EL (cell line): ENCODE measurements at places on chromosomes 1 and 21.

GRCh38 chr1:32972814-32973428 lies 8.3 kb upstream of the RNF19B start:
- DNase-seq, result peak; percentile 52

DNA sequence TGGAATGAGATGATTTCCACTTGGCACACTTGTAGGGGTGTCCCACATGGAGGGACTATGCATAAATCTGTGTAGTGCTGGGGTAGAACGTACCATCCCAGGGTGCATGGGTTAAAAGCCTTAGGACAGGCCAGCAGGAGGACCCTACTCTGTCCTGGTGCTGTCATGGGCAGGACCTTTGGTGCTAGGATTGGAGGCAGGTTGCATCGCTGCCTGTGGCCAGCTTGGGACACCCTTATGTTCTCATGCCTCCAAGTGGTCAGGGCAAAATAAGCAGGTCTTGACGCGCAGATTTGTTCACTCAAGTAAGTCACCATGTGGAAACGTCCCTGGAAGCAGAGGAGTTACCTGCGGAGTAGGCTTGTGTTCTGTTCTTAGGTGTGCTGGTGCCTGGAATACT lies 49.5 kb upstream of the RAB3GAP2 start:
- no peak for DNase-seq

DNA sequence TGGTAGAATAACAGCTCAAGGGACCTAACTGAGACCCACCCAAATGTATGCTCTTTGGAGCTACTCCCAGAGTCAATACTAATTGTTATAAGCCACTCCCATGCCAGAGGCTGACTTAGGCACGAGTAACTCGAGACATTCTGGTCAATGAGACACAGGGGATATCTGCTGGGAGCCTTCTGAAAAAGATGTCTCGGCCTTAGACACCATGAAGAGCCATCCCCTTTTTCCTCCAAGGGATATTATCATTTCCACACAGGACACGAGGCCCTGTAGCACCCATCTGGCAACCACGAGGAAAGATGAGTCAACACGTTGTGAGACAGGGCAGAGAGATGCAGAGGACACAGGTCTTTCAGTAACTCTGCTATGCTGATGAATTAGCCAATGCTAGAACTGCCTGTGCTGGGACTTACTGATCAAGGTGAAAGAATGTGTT lies 30.7 kb downstream of the ITPKB start:
- DNase-seq, result peak; percentile 91

DNA sequence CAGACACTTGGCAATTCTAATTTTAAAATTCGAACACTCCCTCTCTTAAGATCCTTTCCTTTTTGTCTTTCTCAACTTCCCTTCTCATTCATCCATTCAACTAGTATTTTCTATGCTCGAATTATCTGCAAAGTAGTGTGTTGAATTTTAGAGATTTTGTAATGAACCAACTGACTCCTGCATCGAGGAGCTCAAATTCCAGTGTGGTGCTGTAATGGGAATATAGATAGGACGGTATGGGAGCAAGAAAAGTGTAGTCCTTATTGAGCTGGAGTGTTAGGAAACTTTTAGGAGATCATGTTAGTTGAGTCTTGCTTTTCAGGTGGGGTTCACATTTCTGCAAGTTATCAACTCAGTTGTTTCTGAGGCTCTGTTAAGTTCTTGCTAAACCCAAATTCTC lies 897.5 kb downstream of the TTLL7 start:
- no peak for DNase-seq

- no peak for DNase-seq
Observed at GRCh38 chr1:1259119-1259488, 12.6 kb upstream of the C1QTNF12 start.

DNA sequence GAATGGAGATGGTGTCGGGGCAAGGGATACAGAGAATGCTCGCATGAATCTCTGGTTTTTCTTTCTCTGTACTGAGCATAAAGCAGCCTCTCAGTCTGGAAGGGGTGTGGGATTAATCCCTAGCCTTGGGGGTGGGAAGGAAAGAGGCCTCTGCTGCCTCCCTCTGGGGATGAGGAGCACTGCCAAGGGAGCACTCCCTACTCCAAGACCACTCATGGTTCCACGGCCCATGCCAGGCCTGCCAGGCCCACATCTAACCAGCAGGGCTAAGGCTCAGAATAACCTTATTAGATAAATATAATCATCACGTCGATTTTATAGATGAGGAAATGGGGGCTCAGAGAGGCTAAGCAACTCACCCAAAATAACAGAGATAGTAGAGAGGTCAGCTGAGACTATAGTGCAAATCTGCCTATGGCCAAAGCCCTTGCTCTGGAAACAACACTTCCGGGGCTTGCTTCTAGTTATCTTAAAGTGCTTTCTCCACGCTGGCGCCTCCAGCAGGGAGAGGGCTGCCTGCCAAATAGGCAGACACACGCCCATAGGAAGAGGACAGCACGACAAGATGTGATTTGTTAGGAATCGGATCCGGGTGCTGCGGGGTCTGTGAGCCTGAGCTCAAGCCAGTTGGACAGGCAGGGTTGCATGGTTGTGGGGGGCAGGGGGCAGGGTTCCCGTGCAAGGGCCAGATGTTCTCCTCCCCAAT lies 522 bp downstream of the TEX35 start:
- peak; percentile 29 for DNase-seq

DNA sequence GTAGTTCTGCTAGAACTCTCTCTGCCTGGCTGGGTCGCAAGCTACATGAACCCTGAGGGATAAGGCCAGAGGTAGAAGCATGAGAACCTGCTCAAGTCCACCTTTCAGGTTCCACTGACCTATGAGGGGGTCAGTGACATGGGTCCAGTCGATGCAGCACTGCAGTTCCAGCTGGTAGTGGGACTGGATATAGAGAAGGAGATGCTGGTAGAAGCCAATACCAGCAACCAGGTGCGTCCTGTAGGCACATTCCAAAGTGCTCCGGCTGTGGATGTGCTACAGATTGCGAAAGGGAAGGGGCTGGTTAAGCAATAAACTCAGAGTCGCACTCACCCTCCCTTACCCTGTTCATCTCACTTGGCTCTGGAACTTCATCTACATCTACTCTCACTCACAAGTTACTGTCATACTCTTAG lies 5.7 kb downstream of the SMG5 start:
- DNase-seq, result no peak

DNA sequence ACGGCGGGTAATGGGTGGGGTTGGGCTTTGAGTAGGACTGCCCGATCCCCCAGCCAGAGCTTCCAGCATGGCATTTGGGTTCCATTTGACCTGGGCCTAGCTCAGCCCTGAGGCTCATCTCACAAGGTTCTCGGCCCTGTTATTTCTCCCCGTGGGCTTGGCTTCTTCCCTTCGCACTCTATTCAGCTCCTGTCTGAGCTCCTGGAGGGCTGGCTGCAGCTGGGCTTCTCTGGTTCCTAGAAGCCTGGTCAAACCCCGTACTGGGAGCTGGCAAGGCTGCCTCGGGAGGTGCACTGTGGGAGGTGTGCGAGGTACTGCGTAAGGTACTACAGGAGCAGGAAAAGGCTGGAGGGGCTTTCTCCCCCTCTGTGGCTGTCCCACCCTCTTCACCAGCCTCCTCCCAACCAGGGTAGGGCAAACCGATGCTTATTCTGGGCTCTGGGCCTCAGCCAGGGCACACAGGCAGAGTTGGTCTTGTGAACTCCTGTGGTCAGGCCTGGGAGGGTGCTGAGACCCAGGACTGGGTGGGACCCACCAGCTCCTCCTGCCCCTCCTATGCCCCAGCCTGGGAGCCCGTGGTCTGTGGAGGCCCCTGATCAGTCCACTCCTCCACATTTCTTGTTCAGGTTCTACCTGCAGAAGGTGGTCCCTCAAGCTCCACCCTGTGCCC lies 814 bp downstream of the A3GALT2 start:
- no peak for DNase-seq

DNA sequence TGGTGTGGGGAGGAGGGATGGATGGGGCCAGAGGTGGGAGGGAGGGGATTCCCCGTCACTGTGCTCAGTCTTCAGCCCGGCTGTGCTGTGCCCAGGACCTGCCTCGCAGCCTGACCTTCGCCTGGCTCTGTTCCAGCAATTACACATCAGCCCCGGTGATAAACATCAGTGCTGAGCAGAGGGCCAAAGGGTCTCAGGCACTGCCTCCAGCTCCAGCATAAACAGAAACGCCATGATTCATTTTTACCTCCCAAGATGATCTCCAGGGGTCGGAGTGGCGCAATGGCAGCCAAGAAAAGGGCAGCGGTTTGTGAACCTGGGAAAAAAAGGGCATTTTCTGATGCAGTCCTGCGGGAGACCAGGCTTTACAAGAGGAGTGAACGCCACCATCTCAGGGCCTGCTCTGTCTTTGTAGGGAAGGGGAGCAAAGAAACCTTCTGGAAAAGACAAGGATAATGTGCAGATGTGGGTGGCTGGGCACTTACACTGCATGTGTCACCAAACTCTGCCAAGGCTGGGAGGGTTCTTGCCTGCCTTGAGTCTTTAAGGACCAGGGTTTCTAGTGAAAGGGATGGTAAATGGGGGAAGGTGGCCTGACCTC lies 28.1 kb downstream of the SHISA4 start:
- DNase-seq, result peak; percentile 95

GRCh38 chr1:59601041-59601441 lies 213.7 kb upstream of the HOOK1 start:
- no peak for DNase-seq

GRCh38 chr1:103220631-103221041 lies 112.3 kb upstream of the COL11A1 start:
- DNase-seq, result peak; percentile 79

DNA sequence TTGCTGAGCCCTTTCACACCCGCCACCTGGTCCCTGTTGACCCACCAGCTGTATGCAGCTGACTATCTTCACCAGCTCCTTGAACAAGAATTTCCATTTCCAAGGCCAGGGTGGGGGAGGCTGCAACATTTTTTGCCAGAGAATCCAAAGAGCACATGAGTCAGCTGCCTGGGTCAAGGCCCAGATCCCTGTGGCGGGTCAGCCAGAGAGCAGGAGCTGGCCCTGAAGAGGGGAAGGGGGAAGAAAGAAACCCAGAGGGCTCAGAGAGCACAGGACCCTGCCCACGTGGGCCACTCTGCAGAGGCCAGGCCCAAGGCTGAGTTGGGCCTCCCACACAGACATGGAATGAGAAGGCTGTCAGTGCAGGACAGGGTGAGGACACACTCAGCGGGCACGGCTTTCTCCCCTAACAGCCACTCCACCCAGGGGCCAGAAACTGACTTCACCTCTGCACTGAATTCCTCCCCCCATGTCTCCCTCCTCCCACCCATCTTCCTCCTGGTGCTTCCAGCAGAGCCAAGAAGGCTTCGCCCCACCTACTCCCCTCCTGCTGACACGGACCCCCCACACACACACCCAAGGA lies 28.9 kb downstream of the S100A6 start:
- peak; percentile 93 for DNase-seq

GRCh38 chr21:42424914-42425541 lies 21.3 kb downstream of the UBASH3A start:
- DNase-seq, result no peak

GRCh38 chr1:14983277-14983676 lies 170.3 kb upstream of the TMEM51 start:
- no peak for DNase-seq

GRCh38 chr1:11169202-11169601 lies 20.0 kb upstream of the ANGPTL7 start:
- DNase-seq, result no peak

DNA sequence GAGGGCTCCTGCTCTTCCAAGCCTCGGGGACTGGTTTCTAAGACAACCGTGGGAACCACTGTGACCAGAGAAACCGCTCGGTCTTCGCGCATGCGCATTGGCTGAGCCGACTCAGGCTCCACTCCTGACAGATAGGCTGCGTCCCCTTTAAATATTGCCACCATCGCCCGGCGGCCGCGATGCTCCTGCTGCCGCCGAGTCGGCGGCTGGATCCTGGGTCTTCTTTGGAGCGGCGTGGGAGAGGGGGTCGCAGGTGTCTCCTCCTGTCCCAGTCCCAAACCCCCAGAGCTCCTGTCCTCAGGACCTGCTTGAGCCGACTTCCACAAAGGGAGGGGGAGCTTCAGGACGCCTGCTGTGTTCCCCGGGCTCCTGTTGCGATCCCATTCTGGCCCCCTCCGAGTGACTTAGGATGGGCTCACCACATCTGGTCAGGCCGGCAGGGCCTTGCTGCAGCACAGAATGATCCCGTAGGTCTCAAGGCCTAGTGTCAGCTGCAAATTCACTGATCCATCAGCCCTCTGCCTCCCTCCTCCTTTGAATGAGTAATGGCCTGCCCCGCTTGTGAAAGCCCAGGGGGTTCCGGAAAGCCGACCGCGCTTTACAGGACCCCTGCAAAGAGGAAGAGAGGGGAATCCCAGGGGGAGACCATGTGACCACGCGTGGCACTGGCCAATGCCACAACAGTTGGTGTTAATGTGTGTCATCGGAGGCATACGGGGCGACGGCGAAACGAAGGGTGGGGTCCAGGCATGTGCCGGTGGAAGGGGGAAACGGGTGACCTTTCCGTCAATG lies 683.2 kb upstream of the TPTE start:
- no peak for DNase-seq

DNA sequence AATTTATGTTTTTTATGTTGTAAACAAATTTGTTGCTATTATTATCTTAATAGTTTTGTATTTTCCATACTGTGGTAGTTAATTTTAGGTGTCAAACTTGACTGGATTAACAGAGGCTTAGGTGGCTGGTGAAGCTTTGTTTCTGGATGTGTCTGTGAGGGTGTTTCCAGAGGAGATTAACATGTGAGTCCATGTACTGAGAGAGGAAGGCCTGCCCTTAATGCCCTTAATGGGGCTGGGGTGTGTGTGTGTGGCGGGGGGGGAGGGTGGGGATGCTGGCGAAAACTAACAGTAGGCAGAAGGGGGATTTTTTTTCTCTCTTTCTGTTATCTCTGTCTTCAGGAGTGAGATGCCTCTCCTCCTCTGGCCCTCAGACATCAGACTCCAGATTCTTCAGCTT lies 1.9 kb downstream of the OR14A16 start:
- no peak for DNase-seq

DNA sequence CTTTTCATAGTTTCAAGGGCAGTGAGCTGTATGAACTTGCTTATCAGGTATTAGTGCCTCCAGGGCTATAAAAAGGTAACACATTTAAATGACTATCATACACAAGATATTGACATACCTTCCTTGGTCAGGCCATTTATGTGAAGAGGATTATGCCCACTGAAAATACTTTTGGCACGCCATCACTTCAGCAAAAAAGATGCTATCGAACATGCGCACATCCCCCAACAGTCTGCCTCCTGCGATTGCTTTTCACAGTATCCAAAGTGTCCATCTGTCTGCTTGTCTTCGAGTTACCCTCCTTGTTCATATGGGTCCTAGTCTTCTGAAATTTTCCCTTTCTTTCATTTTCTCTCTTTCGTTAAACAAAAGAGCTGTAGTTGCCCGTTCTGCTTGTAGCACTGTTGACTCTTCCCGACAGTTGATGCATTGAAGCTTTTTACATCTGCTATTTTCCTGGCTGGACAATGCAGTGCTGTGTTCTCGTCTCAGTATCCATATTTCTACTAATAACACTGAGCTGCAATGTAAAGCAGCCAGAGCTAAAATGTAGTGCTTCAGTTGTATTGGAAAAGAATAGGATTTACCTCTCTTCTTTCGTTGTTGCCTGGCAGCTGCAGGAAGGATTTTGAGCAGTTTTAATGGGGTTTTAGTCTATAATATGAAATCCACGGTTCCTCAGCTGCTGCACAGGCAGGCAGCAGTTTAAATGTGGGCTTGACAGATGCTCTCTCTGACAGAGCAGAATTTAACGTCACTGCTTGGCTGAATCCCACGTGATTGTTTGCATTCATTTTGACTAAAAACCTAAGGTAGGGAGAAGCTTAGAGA lies at the start of gene B3GALT2:
Gene B3GALT2, minus strand, starts transcription at position 713 of the 831 bp plus-strand sequence. CDS start 5,051 bp downstream, outside the sequence.
- DNase-seq, result peak; percentile 52

- no peak for DNase-seq
Observed at GRCh38 chr1:51629918-51630317, 13.0 kb downstream of the OSBPL9 start.

- no peak for DNase-seq
Observed at GRCh38 chr1:36981771-36982622, 52.3 kb downstream of the GRIK3 start.
